Activated T-helper 1 cell treated with anti-CD3 and anti-CD28 coated beads, Interleukin-2, amount 50 U/mL, for 16 hours (primary cell): ENCODE measurements at places on chromosomes 2 and 18.

DNA sequence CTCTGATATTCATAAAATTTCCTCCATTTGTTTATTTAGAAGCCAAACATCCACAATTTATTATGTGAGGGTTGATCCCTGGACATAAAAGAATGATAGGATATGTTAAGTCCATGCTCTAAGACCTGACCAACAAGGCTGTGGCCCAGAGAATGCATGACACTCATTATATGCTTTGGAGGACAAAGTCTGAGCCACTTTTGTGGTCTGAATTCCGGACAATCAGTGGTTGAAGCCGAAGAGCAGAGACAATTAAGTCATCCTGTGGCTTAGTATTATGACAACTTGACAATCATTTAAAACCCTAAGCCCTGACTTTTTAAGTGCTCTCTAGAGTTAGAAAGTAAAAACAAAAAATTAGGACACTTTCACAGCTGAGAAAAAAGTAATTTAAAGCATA is 483.3 kb downstream of the PLCL1 start:
- DNase-seq = no peak

DNA sequence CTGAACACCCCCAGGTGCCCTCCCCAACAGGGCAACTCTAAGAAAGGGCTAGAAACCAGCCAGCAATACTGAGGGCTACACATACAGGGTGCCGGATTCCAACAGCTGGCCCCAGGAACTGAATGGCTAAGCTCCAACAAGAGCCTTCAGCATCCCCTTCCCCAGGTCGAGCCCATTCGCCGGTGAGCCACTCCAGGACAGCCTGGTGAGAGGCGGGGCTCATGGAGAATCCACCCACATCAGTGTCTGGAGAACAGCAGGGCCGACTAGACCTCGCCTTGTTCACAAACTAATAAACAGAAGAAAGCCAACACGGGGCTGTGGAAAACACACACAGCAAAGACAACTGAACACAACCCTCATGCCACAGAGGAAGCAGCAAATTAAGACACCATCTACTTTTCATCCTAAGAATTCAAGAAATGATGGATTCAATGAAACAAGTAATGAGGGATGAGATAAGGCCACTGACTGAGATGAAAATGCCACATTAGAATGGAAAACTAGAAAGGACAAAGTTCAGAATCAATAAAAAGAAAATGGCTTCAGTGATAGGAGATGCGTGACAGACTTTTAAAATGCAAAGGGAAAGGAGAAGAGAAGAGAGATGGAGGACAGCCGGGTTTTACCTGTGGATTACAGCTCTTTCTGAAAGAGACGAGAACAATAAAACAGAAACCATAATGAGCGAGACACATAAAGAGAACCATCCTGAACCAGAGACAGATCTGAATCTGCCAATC is 8.2 kb downstream of the PER2 start:
- no peak for DNase-seq

DNA sequence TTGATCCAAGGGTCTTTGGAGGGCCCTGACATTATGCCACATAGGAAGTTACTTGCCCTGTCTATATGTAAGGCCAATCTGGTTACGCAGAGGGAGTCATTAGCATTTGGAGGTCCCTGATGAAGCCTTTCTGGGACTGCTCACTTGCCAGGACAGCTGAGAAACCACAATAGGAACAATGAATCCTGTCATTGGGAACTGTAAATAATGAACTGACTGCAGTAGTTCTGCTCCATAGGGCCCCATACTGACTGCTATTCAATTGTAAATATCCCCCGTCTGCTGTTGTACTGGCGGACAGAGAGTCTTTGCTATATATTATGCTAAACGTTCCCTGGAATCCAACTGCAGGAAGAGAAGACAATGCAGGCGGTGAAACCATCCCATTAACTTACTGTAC is 149.4 kb upstream of the DCC start:
- no peak for DNase-seq

DNA sequence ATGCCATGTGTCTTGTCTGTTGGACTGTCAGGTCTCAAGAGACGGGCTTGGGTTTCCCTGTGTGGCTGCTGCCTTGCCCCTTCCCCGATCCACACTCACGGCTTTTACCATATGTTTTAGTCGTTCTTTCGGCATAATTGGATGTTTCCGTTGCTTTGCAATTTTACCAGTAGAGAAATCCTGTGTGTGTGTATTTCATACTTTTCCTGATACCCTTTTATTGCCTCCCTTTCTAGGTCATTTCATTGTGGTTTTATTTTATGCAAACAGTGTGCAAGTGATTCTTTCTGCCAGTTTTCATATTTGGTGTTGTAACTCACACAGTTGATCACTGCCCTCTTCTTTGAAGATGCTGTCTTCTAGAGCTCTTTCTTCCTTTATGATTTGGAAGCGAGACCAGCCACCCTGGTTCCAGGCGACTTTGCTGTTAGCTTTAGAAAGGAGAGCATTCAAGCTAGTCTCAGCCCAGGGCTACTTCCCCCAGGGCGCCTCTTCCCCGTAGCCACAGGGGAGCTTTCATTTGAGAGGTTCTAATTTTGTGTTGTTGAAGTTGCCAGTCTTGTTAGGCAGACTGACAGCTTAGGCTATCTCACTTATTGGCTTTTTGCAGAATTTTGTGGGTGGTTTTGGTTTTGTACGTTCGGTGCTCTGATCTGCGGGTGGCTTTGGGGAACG is 17.0 kb downstream of the SH3BP4 start:
- no peak for DNase-seq

- no peak for DNase-seq
Measured at GRCh38 chr2:209389171-209389618, 34.7 kb upstream of the MAP2 start.

DNA sequence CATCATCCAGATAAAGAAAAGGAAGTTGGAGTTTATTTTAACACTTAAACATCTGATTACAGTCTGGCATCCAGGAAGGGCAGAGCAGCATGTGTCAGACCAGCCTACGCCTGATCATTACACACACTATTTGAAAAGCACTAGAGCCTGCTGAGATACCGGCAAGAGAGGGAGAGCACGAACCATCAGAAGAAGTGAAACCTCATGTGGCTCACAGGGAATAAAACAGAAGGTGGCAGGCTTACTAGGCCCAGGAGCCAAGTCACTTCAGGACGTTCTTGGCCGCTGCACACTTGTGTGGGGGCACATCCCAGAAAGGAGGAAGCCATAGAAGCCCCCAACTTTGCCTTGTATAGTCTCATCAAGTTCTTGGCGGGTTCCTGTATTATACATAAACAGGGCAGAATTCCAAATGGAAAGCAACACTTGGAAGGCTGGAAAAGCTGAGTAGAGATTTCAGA is 105.5 kb downstream of the UGGT1 start:
- DNase-seq = no peak

DNA sequence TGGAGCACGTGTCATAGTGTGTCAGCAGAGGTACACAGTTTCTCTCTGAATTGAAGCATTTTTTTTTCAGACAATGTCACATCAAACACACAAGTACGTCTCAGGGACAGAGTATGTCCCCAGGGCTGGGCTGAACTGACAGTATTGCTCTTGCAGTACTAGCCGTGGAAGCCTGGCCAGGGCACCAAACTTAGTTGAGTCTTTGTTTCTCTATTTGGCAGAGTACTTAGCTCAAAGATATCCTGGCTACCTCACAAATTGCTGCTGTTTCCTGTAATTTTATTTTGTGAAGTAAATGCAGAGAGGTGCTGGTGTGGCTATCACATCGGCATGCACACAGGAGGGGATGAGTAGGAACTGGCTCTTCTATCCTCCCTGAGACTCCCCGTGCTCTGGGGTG is 691.6 kb upstream of the HS6ST1 start:
- DNase-seq = no peak

DNA sequence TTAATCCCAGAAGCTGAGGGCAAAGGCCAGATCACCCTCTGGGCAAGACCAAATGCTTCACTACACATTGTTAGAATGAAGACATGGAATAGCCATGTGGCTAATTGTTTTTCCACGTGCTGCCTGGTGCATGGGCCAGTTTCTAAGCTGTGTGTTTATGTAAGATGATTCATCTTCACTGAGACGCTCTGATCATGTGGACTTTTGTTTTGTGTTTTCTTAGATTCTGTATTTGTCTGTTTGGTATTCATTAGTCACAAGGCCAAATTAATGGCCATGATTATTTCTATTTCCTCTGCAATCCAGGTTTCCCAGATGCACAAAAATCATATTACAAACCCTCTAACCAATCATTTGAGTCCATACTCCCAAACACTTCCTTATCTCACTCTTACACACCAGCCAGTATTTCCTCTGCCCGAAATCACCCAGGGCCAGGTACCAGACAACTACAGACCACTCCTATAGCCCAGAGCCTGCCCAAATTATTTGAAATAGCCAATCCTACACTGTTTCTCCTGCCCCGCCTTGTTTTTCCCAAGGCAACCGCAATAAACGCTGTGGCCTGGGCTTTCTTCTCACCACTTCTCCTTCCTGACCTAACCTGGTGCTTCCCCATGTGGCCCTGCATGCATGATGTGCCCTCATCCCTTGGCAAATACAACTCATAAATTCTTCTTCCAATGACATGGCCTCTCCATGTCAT is 94.2 kb upstream of the SP3 start:
- DNase-seq = no peak
